ENCODE measurements at places on chromosomes 12 and 14. TPM values are rescaled to one million over a fixed set of nuclear protein-coding genes. Genes with fewer than 3 reads are reported as not detected.

GRCh38 chr12:31479516-31480210 lies 111.3 kb downstream of the DENND5B start:
- no peaks in the 10 kb centered on the region for H3K27me3 ChIP-seq
- H3K4me3 ChIP-seq, result no peak overlapping the region
- DNase-seq, result no peak
- peaks cover 19% of the 10 kb centered on the region for H3K36me3 ChIP-seq

DNA sequence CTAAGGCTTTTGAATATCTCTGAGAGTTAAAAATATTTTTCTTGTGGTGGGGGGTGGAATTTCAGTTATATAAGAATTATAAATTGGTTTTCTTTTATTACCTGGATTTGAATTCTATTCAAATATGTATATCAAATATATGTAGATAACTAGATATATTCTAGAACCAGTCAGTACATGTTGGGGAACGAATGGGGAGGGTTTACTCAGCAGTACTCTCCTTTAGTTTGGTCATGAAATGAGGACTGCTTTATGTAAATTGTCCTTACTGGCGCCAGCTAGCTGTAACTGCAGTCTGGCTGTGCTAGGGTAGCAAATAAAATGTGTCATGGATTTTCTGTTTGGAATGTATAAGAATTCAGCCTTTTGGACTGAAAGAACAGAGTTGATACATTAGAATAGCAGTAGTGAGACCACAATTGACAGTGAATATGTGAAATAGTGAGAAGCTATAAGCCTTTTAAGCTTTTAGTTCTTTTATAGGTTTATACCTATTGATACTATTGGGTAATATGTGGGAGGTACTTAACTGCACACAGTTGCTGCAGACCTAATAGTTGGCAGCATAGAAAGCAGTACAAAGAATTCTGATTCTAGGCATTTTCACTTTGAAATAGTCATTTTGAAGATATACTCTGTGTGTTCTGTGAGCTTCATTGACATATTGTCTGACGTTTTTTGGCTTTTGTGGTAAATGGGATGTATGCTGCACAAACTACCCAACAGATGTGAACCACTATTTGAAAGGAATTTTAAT lies 29.0 kb downstream of the ATF7IP start:
- H3K4me1 ChIP-seq, result no peaks in the 10 kb centered on the region
- H3K4me3 ChIP-seq, result no peak overlapping the region
- H3K27me3 ChIP-seq, result no peaks in the 10 kb centered on the region
- no peak overlapping the region for H3K27ac ChIP-seq

Gene FOXA1
- total RNA-seq, result 70.5 TPM

- H3K4me3 ChIP-seq, result no peak overlapping the region
- no peak for DNase-seq
- no peaks in the 10 kb centered on the region for H3K36me3 ChIP-seq
- H3K4me1 ChIP-seq, result no peaks in the 10 kb centered on the region
Measured at GRCh38 chr14:92316937-92317336, 6.0 kb upstream of the SLC24A4 start.

GRCh38 chr14:71452987-71453386 lies 479.2 kb upstream of the RGS6 start:
- no peak overlapping the region for H3K4me3 ChIP-seq
- no peak overlapping the region for H3K27ac ChIP-seq
- H3K4me1 ChIP-seq, result no peaks in the 10 kb centered on the region
- no peaks in the 10 kb centered on the region for H3K27me3 ChIP-seq

GRCh38 chr14:35730871-35731270 lies 78.2 kb downstream of the RALGAPA1 start:
- DNase-seq, result no peak
- H3K27ac ChIP-seq, result no peak overlapping the region
- H3K36me3 ChIP-seq, result peaks cover 11% of the 10 kb centered on the region
- H3K4me3 ChIP-seq, result no peak overlapping the region
- no peaks in the 10 kb centered on the region for H3K4me1 ChIP-seq

- no peaks in the 10 kb centered on the region for H3K36me3 ChIP-seq
- H3K27me3 ChIP-seq, result no peaks in the 10 kb centered on the region
- no peaks in the 10 kb centered on the region for H3K4me1 ChIP-seq
- peak; percentile 75 for DNase-seq
- no peak overlapping the region for H3K27ac ChIP-seq
Measured at GRCh38 chr12:90989686-90990111, 15.1 kb downstream of the EPYC start.

Gene PPP1R1A
- 5.8 TPM for total RNA-seq

DNA sequence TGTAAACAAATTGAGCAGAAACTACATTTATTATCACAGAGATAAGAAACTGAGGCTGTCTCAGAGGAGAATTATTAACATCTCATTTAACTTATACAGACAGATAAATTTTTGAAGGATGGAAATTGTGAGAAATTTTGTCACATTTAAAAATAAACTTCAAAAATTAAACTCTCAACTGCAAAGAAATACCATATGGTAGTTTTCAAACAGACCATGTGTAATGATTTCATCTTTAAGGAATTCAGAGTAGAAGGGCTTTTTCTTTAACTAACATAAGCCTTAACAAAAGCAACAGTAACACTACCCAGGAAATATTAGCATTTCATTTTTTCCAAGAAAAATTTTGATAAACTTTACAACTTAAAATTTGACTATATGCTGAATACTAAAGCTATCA lies 26.6 kb downstream of the NUP37 start:
- no peaks in the 10 kb centered on the region for H3K27me3 ChIP-seq
- no peaks in the 10 kb centered on the region for H3K4me1 ChIP-seq
- no peak overlapping the region for H3K4me3 ChIP-seq
- DNase-seq, result no peak
- no peak overlapping the region for H3K27ac ChIP-seq

GRCh38 chr12:124923905-124924734 lies 9.7 kb upstream of the UBC start:
- no peak for DNase-seq
- H3K4me1 ChIP-seq, result peaks cover 51% of the 10 kb centered on the region
- H3K4me3 ChIP-seq, result no peak overlapping the region
- no peaks in the 10 kb centered on the region for H3K36me3 ChIP-seq
- no peaks in the 10 kb centered on the region for H3K27me3 ChIP-seq

GRCh38 chr14:89842837-89843236 lies 111.7 kb downstream of the EFCAB11 start:
- H3K27me3 ChIP-seq, result no peaks in the 10 kb centered on the region
- no peaks in the 10 kb centered on the region for H3K36me3 ChIP-seq
- H3K4me3 ChIP-seq, result no peak overlapping the region
- H3K27ac ChIP-seq, result no peak overlapping the region

Gene IFNG-AS1
- total RNA-seq, result not detected

GRCh38 chr12:115611477-115611876 lies 666.0 kb downstream of the MED13L start:
- peak; percentile 71 for DNase-seq
- H3K4me1 ChIP-seq, result no peaks in the 10 kb centered on the region
- H3K4me3 ChIP-seq, result no peak overlapping the region
- H3K27ac ChIP-seq, result no peak overlapping the region
- no peaks in the 10 kb centered on the region for H3K36me3 ChIP-seq

- H3K36me3 ChIP-seq, result peaks cover 28% of the 10 kb centered on the region
- no peaks in the 10 kb centered on the region for H3K27me3 ChIP-seq
- H3K27ac ChIP-seq, result no peak overlapping the region
- DNase-seq, result no peak
- peaks cover 3% of the 10 kb centered on the region for H3K4me1 ChIP-seq
Measured at GRCh38 chr12:21934173-21934572, 7.1 kb downstream of the ABCC9 start.

Gene SLC6A15
- total RNA-seq, result not detected

DNA sequence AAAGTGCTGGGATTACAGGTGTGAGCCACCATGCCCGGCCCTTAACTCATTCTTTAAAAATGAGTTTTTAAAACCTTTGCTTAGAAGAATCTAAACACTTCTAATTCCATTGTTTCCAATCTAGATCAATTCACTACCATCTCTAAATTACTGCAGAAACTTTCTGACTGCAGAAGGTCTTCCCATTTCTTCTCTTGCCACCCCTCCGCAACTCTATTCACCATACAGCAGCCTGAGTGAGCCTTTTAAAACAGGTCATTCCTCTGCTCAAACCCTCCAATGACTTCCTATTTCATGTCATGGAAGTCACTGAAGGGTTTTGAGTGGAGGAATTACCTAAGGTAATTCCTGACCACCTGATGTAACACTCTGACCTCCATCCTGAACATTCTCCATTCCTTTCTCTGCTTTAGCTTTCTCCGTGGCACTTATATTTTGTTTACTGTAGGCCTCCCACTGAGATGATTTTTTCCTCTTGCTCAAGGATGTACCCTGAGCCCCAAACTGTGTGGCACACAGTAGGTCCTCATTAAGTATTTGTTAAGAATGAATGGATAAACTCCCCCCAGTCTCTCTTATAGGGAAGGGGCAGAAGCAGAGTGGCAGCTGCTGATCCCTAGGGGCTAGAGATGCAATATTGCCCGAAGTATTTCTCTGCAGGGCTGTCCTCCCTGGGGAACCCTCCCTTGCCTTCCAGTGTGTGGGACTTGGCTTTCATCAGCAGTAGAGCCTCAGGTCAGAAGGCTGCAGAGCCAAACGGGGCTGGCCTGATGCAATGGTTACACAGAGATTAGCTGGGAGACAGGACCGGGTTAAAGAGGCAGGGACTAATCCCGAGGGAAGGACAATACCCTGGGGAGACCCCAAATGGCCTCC lies 1.2 kb downstream of the DDIT3 start:
- H3K4me1 ChIP-seq, result peaks cover 46% of the 10 kb centered on the region
- peak overlapping the region; percentile 99 for H3K27ac ChIP-seq
- H3K4me3 ChIP-seq, result peak overlapping the region; percentile 72
- peak; percentile 67 for DNase-seq
- peaks cover 40% of the 10 kb centered on the region for H3K36me3 ChIP-seq
- H3K27me3 ChIP-seq, result no peaks in the 10 kb centered on the region

Gene KCNK13
- total RNA-seq, result not detected

Gene TMEM132D
- total RNA-seq, result 0.29 TPM

DNA sequence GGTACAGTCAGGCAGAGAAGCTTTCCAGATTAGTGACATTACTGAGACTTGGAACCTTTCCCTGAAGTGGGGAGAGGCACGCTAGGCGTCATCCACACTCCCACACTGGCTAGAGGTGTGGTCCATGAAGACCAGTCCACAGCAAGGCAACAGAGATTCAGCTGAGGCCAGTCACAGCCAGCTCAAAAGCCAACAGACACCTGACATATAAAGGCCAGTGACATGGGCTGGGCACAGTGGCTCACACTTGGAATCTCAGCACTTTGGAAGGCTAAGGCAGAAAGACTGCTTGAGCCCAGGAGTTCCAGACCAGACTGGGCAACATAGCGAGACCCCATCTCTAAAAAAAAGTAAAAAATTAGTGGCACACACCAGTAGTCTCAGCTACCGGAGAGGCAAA lies 10.9 kb downstream of the HRK start:
- DNase-seq, result no peak
- H3K27me3 ChIP-seq, result no peaks in the 10 kb centered on the region
- no peaks in the 10 kb centered on the region for H3K36me3 ChIP-seq
- H3K27ac ChIP-seq, result no peak overlapping the region
- no peaks in the 10 kb centered on the region for H3K4me1 ChIP-seq
- no peak overlapping the region for H3K4me3 ChIP-seq

DNA sequence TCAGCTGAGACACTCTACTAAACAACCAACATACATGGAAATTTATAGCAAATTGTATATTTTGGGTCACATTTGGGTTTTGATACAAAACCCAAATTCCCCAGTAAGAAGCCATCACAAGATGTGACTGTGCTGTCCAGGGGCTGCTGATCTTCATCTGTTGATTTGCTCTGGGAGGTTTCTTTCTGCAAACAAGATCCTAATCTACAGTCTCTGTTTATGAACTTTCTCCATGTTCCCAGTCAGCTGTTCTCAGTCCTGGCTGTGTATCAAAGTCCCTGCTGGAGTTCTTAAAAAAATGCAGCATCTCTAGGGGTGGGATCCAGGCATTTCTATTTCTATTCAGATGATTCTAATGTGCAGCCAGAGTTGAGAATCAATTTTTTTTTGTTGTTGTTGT lies 85.1 kb downstream of the ATP23 start:
- H3K4me1 ChIP-seq, result no peaks in the 10 kb centered on the region
- H3K4me3 ChIP-seq, result no peak overlapping the region
- no peak for DNase-seq
- no peaks in the 10 kb centered on the region for H3K36me3 ChIP-seq

DNA sequence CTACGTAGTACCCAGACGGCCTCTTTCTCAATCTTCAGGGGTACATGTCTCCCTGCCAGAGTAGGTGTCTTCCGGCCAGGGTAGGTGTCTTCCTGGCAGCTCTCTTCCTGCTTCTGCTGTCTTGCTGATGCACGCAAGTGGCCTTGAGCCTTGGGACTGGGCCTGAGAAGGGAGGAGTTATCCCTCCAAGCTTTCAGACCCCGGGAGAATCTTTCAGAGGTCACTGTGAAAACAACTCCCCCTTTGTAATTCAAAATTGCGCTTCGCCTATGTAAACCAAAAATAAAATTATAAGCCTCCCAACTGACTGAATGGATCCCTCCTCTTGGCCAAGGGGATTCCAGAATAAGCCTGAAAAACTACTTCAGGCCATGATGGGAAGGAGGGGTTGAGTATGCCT lies 87.3 kb upstream of the NUDT4 start:
- H3K4me1 ChIP-seq, result no peaks in the 10 kb centered on the region
- H3K27me3 ChIP-seq, result no peaks in the 10 kb centered on the region
- H3K36me3 ChIP-seq, result no peaks in the 10 kb centered on the region
- no peak overlapping the region for H3K27ac ChIP-seq

Gene RIMBP2
- total RNA-seq, result 3.7 TPM

GRCh38 chr14:96979611-96980074 lies 182.5 kb downstream of the VRK1 start:
- H3K4me3 ChIP-seq, result no peak overlapping the region
- H3K27me3 ChIP-seq, result no peaks in the 10 kb centered on the region
- no peaks in the 10 kb centered on the region for H3K36me3 ChIP-seq
- DNase-seq, result no peak
- no peaks in the 10 kb centered on the region for H3K4me1 ChIP-seq

Gene IRAK4
- 43.3 TPM for total RNA-seq

- H3K4me1 ChIP-seq, result no peaks in the 10 kb centered on the region
- no peaks in the 10 kb centered on the region for H3K36me3 ChIP-seq
- no peak overlapping the region for H3K4me3 ChIP-seq
- peaks cover 6% of the 10 kb centered on the region for H3K27me3 ChIP-seq
- H3K27ac ChIP-seq, result no peak overlapping the region
Measured at GRCh38 chr14:35470755-35471154, 63.2 kb upstream of the INSM2 start.

Gene SLCO1C1
- total RNA-seq, result not detected

Data from stomach (tissue), 19 donors.